Activated T-helper 9 cell treated with anti-CD3 and anti-CD28 coated beads, Interleukin-2, amount 50 U/mL, for 16 hours (primary cell): ENCODE measurements at places on chromosomes 5 and 9.

- DNase-seq, result no peak
These were observed 3.9 kb downstream of the LRRC8A start for GRCh38 chr9:128885798-128886197.

GRCh38 chr5:133565993-133566392 lies 46.3 kb downstream of the FSTL4 start:
- no peak for DNase-seq

GRCh38 chr9:16290169-16290568 lies 580.3 kb downstream of the BNC2 start:
- DNase-seq, result no peak

DNA sequence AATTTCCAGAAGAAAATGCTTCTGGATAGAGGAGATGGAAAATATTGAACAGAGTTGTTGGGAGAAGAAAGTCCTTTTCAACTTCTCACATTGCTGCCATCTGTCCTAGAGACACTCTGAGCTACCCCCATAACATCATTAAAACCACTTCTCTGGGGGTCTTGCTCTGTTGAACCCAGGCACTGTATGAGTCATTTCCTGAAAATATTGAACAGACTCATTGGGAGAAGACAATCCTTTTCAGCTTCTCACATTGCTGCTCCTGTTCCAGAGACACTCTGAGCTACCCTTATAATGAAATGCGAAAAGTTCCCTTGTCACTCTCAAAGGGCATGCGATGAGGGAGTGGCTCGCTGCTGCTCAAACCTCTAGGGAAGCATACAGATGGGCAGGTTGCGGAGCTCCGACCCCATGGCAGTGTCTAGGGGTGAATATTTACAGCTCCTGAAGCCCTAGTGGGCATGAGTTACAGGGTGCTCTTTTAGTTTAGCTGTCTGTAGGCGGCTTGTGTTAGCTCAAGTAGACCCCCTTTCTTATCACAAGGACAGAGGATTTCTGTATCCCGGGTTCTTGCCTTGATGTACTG lies 90.7 kb downstream of the CDKN2A start:
- no peak for DNase-seq

GRCh38 chr9:88179062-88179521 lies 40.8 kb upstream of the SPATA31C2 start:
- no peak for DNase-seq

- no peak for DNase-seq
These were observed 137.7 kb upstream of the ALDH1B1 start for GRCh38 chr9:38254756-38255155.

DNA sequence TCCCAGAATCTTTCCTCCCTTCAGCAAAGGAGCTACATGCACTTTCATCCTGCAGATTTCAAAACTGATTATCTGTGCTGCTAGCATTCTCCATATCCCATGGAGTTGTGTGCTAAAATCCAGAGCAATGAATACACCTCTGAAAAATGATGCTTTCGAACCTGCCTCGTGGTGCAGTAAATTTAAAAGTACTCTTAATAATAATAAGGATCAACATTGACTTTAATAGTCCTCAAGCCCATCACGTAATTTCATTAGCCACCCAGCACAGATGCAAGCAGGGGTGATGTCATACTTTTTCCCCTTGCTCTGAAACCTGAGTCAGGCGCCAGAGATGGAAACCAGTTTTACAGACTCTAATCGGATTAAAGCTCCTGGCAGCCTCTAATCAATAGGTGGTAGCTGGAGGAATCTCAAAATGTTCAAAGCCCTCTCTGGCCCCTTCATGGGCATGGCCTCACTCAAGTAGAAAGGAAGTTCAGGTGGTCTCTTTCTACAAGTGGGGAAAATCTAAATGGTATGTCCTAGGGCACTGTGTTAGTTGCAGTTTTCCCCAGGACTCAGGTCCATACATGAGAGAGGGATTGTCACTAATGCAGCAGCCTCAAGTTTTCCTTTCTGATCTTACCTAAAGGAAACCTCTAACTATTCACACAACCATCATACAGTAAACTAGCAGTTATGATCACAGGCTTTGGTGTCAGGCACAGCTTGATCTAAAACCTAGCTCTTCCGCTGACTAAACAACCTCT lies 221.6 kb upstream of the SLC30A5 start:
- DNase-seq, result no peak

- no peak for DNase-seq
These were observed 3.1 kb upstream of the HOMER1 start for GRCh38 chr5:79516986-79517385.

- DNase-seq, result no peak
These were observed 18.3 kb upstream of the FRMPD1 start for GRCh38 chr9:37632479-37632878.
